SJSA1 (cell line): ENCODE measurements at places on chromosomes 1 and 21. TPM values are rescaled to one million over a fixed set of nuclear protein-coding genes. Genes with fewer than 3 reads are reported as not detected.

The GNAT2 gene
- 0.16 TPM in 1 of 2 replicates, not detected in the other for total RNA-seq

GRCh38 chr1:39955547-39956539 lies 898 bp downstream of the MFSD2A start:
- no peaks in the 10 kb centered on the region for H3K27me3 ChIP-seq
- peaks cover 19% of the 10 kb centered on the region for H3K36me3 ChIP-seq
- peak overlapping the region; percentile 53 for H3K4me3 ChIP-seq
- H3K27ac ChIP-seq: no peak overlapping the region; the same call in 1 of the 2 replicates
- H3K4me1 ChIP-seq: peaks cover 24% of the 10 kb centered on the region

- peaks cover 42% of the 10 kb centered on the region for H3K27me3 ChIP-seq
- H3K4me1 ChIP-seq: peaks cover 13% of the 10 kb centered on the region
- no peaks in the 10 kb centered on the region for H3K36me3 ChIP-seq
- no peak overlapping the region for H3K27ac ChIP-seq
- no peak overlapping the region for H3K4me3 ChIP-seq
Observed at GRCh38 chr1:154884869-154885701, 15.0 kb upstream of the KCNN3 start.

The TAS1R1 gene
- not detected in 2 replicates for total RNA-seq

The CAP1 gene
- 331 and 642 TPM in 2 replicates for total RNA-seq

DNA sequence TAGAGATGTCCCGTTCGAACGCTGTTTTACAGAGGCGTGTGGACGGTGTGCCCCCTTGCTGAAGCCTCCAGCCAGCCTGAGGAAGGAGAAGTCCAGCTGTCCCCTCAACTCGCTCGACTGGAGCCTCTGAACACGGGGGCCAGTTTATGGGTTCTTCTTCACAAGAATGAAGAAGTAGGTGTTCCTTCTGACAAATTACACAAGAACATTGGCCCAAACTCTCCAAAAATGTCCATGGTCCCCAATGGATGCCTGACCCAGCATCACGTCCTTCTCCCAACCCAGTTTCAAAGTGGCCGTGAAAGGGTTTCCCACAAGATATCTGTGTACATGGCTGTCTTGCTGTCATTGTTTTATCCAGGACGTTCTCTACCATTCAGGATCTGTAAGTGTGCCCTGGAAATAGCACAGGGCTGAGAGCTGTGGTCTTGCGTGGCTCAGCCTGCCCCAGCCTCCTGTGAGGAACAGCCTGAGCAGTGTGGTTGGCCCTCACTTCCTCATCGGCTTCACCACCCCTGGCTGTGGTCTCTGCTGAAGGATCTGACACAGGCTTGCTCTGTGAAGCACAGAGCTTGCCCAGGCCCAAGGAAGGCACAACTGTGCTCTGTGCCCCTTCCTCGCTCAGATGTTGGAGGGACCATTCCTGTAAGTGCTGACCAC lies 1.0 kb upstream of the S100B start:
- H3K4me3 ChIP-seq: no peak overlapping the region
- H3K27ac ChIP-seq: no peak overlapping the region
- peaks cover 9% of the 10 kb centered on the region for H3K4me1 ChIP-seq
- H3K27me3 ChIP-seq: no peaks in the 10 kb centered on the region

The ACTL8 gene
- not detected in 2 replicates for total RNA-seq

DNA sequence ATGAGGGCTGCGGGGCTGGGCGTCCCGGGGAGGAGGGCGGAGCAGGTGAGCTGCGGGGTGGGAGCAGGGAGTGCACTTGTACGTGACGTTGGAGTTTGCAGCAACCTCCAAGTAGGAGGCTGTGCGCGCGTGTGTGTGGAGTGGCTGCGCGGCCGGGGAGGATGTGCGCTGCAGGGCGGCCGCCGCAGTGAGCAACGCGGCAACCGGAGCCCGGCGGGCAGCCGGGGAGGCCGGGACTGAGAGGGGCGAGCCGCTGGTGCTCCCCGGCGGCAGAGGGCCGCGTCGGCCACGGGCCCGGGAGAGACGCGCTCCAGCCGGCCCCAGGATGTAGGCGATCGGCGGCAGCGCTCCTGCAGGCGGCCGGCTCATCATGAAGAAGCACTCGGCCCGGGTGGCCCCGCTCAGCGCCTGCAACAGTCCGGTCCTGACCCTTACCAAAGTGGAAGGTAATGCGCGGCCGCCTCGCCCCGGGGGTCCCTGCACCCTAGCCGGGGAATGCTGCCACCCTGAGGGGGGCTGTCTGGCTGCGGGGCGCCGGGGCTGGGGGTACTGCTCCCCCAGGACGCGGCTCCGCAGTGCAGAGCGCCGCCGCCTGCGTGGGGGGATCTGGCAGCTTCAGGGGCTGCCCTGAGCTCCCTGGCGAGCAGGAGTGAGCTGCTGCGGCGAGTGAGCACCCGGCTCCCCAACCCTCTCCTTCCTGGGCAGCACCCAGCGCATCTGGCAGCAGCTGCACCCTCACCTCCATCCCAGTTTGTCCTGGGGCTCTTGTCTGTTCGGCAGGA lies 158.9 kb upstream of the COA6 start:
- H3K27ac ChIP-seq: no peak overlapping the region
- H3K4me3 ChIP-seq: no peak overlapping the region
- H3K36me3 ChIP-seq: no peaks in the 10 kb centered on the region
- peaks cover 6% of the 10 kb centered on the region; the same call in 1 of the 2 replicates for H3K4me1 ChIP-seq
- no peak for DNase-seq

The CLCA2 gene
- total RNA-seq: not detected in 2 replicates

DNA sequence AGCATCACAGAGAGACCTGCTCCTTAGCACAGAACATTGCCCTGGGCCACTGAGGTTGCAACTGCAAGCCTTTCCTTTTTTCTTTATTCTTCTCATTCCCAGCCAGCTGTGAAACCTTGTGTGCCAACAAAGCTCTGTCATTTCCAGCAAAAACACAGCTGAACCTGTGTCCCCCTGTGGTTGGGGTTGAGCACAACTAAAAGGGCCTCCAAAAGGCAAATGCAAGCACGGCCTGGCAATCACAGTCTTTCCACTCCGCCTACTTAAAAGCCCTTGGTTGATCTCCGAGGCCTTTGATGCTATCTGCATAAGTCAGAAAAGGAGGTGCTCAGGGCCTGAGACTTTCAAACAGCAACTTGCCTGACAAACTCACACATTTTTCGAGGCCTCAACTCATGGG lies 32.7 kb downstream of the SUSD4 start:
- no peak for DNase-seq
- no peak overlapping the region for H3K27ac ChIP-seq
- H3K36me3 ChIP-seq: no peaks in the 10 kb centered on the region
- no peak overlapping the region for H3K4me3 ChIP-seq

DNA sequence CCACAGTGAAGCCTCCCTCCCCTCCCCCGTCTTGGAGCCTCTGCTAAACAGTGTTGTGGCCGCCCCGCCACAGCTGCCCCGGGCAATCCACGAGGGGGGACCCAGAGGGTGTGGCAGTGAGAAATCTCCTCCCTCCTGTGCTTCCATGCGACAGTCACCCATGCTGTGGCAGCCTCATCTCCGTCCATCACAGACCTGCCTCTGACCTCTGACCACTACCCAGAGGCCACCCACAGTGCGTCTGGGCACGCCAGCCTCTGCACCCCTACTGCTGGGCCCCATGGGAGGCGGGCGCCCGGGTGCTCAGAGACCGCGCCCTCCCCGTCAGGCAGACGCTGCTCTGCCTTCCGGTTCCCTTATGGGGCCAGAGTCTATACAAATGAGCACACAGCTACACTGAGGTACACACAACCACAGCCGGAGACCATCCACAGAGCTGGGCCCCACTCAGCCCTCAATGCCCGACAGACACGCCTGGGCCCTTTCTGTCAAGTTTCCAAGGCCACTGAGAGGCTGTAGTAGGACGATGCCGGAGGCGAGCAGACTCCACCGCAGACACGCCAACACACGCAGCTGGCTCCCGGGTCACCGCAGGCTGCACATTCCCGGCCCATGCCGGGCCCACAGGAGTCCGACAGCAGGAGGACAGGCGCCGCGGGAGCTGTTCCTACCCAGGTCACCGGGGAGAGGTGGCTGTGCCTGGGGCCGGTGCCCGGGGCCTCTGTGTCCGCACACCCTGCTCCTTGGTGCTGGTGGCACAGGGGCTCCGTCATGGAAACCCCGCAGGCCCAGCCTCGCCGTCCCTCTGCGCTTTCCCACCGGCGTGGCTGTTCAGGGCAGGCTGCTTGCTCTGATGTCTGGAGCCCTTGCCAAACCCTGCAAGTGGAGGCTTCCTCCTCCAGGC lies 23.9 kb upstream of the TMEM52 start:
- H3K4me3 ChIP-seq: no peak overlapping the region
- H3K36me3 ChIP-seq: no peaks in the 10 kb centered on the region
- H3K4me1 ChIP-seq: peaks cover 17% of the 10 kb centered on the region
- H3K27ac ChIP-seq: no peak overlapping the region

The KCNJ6 gene
- 0.24 and 0.44 TPM in 2 replicates for total RNA-seq

DNA sequence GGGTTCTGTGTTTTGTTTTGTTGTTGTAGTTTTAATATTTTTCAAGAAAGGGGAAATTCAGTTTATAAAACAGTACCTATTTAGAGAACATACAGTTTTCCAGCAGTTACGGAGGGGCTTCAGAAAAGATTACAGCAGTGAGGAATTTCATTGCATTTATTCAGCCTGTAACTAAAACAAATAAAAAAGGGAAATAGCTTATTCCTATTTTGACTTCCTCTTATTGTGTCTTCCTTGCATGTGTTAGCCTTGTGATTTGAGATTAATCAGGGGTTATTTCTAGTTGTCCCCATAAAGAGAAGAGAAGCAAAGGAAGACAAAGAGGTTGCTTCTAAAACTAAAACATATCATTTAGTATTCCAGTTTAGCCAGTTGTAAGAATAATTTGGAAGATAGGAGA lies 35.0 kb downstream of the CTTNBP2NL start:
- H3K27me3 ChIP-seq: no peaks in the 10 kb centered on the region
- peak overlapping the region; percentile 3; the same call in 1 of the 2 replicates for H3K27ac ChIP-seq
- H3K36me3 ChIP-seq: peaks cover 15% of the 10 kb centered on the region

DNA sequence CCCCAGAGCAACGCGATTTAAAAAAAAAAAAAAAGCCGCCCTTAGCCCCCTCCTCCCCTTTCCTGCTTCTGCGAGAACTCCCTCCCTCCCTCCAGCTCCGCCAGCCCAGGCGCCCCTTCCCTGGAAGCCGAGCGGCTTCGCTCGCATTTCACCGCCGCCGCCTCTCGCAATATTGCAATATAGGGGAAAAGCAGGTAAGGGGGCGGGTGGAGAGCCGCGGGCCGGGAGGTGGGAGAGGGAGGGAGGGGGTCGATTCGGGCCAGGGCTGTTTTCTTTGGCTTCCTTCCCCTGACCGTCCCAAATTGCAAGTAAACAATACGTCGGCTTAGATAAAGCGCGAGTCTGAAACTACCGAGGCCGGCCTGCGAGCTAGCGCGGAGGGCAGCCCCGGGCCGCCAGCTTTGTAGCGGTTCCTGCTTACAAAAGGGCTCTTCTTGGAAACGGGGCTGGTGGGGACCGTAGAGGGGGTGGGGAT lies 408 bp downstream of the LMO4 start:
- H3K36me3 ChIP-seq: peaks cover 6% of the 10 kb centered on the region
- peak overlapping the region; percentile 71 for H3K4me3 ChIP-seq
- peaks cover 24% of the 10 kb centered on the region for H3K4me1 ChIP-seq
- no peaks in the 10 kb centered on the region for H3K27me3 ChIP-seq

DNA sequence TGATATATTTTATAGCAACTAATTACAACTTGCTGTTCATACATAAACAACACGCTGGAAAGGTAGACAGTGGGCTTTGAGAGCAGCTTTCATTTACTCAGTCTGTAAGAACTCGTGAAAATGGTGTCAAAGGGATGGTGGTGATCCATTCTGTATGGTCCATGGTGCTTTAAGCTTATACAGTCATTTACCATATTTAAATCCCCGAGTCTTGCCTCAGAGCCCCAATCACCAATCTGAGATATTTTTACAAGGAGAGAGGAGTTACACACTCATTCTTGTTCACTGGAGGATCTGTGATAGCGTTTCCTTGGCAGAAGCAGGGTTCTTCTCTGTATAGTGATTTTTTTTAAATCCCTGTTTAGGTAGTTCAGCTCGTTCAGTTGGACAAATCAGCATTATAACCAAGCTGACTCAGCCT lies 694.6 kb downstream of the USP25 start:
- no peak for DNase-seq
- H3K4me3 ChIP-seq: peak overlapping the region; percentile 18
- H3K27me3 ChIP-seq: no peaks in the 10 kb centered on the region
- no peaks in the 10 kb centered on the region for H3K36me3 ChIP-seq

The AVPR1B gene
- total RNA-seq: not detected in 2 replicates

The OR2L5 gene
- not detected in 2 replicates for total RNA-seq
